Stimulated activated CD8-positive, alpha-beta memory T cell treated with anti-CD3 and anti-CD28 coated beads, Interleukin-7, amount 100 ng/mL, for 1 hour (primary cell): ENCODE measurements at places on chromosomes 5 and 9.

GRCh38 chr5:173201636-173202265 lies 33.3 kb downstream of the NKX2-5 start:
- DNase-seq = no peak

DNA sequence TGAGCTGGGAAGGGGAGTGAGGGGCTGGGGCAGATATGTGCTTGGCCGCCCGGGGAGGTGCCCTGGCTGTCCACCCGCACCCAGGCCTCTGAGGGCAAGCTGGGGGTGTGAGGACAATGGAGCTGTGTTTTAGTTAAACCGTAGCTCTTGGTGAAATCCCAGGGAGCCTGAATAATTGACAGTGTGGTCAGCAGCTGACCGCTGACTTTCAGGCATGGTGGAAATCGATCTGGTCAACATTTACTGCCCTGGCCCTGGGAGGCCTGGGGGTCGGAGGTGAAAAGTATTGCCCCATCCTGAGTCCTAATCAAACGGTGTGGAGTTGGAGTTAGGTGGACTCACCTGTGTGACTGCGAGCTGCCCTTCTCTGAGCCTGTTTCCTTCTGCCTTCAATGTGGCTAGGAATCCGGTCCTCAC lies 31.2 kb upstream of the CRB2 start:
- DNase-seq = no peak

DNA sequence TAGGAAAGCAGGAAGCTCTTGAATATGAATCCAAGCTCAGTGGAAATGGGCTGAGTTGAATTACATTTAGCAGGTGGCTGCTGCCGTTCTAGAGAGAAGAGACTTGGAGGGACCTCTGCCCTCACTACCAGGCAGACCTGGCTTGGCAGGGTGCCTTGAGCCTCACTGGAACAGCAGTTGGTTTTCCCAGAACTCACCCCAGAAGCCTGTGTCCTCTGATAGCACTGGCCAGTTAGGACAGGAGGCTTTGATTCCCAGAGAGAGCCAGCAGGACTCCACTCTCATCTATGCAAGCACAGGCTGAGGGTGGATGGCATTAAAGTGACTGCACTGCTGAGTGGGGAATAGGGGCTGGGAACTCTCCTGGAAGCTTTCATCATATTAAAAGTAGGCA lies 54.8 kb downstream of the PWWP2A start:
- no peak for DNase-seq

DNA sequence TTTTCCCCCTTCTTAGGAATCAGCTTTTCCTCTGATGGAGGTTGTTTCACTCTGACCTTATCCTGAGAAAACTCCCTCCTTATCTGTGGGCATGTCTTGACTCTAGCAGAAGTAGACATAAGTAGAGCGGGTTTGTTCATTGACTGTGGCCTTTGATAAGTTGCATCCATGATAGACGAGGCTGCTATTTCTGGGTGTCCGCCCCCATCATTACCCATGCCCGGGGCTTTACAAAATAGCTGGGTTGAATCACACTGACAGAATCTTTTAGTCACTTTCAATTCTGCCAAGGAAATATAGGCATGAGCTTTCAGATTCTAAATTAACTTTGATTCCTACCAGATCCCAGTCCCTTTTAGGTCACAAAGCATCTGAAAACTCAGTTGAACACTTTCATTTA lies 223.8 kb downstream of the SEC61B start:
- DNase-seq = no peak

- DNase-seq = no peak
These were observed 1758.1 kb downstream of the MAT2B start for GRCh38 chr5:165263536-165263935.

GRCh38 chr9:16824545-16825330 lies 45.7 kb downstream of the BNC2 start:
- no peak for DNase-seq

DNA sequence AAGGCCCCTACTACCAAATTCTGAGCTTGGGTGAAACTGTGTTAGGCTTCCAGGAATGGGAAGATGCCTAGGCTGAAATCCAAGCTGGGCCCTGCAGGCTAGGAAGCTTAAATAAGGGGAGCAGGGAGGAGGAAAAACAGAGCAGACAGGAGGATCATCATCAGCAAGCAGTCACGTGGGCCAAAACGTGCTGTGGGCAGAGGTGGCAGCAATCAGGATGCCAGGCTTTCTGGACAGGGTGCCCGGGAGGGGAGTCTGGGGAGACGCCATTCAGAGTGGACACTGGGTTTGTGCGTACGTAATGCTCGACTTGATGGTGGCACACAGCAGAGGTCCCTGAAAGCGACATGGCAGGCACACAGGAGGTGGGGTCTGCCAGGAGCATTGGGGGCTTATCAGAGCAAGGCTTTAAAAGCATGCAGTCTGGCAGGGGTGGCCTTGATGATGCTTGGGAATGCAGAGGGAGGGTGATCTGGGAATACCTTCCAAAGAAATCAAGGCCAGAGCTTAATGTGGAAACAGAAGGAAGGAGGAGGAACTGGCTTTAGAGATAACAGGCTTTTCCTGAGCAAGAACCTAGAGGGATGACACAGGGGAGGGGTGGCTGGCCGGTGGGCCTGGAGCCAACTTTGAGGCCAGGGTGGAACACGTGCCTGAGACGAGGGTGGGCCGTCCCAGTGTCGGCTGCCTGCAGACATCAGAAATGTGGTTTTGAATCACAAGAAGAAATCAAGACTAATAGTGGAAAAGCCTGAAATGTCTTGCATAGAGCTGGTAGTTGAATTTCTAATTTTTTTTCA lies 212.5 kb downstream of the GADD45G start:
- no peak for DNase-seq

GRCh38 chr5:72451741-72452505 lies 55.3 kb downstream of the ZNF366 start:
- no peak for DNase-seq
